Hematopoietic multipotent progenitor cell treated with erythropoietin and hydrocortisone succinate and interleukin-3 and kit ligand, for 15 days (in vitro differentiated cells): ENCODE measurements at places on chromosomes 13 and 19.

- no peak for DNase-seq
Measured at GRCh38 chr13:85148009-85148408, 651.2 kb downstream of the SLITRK6 start.

DNA sequence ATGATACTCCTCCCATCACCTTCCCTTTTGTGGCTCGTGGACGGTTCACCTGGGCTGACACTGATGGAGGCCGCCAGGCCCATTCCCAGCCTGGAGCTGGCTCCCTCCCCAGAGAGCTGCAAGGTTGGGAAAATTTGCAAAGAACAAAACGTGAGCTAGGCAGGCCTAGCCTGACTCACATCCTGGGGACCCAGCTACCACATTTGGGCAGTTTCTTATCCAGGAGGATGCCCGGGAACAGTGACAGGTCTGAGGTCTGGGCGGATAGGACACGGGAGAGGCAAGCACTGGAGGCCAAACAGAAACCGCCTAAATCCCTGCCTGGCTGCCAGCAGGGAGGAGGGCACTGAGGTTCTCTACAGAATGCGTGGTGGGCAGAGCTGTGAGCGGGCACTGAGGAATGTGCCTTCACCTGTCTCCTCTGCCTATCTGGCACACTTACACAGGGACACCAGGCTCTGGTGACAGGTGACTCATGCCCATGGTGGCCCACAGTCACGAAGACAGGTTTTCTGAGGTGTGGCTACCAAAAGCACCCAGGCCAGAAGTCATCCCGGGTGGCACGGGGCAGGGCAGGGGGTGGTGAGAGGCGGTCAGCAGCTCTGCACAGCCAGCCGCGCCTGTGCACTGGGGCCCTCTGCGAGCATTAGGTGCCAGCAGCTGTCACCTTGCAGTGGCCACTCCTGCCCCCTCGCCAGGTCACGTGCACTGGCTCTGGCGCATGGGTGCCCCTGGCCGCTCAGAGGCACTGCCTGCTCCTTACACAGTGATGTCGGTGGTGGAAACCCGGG lies 23.2 kb downstream of the SH3GL1 start:
- peak; percentile 41 for DNase-seq

- no peak for DNase-seq
Measured at GRCh38 chr13:45446181-45446580, 18.6 kb upstream of the COG3 start.

DNA sequence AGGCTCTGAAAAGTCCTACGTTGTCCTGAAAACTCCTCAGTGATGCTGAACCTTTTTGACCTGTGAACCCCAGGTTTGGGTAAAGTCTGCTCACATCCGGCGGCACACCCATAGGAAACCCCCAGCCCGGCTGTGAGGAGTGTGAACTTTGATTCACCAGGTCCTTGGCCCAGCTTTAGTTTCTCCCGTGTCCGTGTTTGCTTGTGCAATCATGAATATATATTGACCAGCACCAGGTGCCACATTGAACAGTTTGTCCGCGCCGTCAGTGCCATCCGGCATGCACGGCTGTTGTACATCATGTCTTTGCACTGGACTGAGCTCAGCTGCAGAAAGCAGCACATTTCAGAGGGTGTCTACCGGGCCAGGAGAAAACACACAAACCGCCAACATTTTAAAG lies 45.3 kb downstream of the NFIC start:
- DNase-seq: no peak

- no peak for DNase-seq
Measured at GRCh38 chr19:54297759-54298305, 15.1 kb downstream of the LILRA5 start.

DNA sequence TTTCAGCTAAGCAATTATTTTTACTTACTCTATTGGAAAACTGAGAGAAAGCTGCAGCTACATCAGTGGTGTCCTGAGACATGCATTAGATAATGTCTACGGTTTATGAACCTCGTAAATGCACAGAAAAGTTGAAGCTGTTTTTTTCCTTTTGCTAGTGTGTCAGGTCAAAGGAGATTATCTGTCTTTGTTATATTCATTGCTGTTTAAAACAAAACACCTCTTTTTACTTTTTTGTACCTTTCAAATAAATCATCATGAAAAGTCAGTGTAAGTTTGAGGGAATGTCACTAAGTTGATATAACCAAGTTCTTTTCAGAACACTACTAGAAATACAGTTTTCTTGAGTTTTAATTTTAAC lies 2.2 kb downstream of the NBEA start:
- DNase-seq: no peak

GRCh38 chr13:30421093-30422053 lies 920 bp upstream of the UBE2L5 start:
- no peak for DNase-seq

DNA sequence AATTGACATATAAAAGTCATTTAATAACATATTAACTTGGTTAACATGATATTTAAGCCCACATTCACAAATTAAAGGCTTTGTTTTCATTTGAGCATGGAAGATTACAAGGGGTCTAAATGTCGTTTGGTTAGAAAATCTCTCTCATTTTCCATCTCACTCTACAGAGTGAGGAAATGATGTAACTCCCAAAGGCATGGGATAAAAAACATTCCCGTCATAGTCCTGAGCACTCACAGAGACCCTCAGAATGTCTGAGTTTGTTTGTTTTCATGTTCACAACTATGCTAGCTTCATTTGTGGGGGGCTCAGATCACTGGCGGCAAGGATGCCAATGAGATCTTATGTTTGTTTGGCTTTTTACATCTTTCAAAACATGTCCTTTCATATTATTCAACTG lies 307.5 kb downstream of the TBC1D4 start:
- no peak for DNase-seq

GRCh38 chr13:75307370-75307949 lies 174.5 kb downstream of the TBC1D4 start:
- no peak for DNase-seq
